Natural killer cell treated with Interleukin-12 subunit alpha and Interleukin-12 subunit beta and Interleukin-15 and Interleukin-18, amount 100 ng/mL, for 72 hours (primary cell): ENCODE measurements at places on chromosomes 4 and X. TPM values are rescaled to one million over a fixed set of nuclear protein-coding genes. Genes with fewer than 3 reads are reported as not detected.

TRIM2 gene
- not detected for total RNA-seq

KDR gene
- total RNA-seq = not detected

PPP4R3C gene
- total RNA-seq = not detected

DNA sequence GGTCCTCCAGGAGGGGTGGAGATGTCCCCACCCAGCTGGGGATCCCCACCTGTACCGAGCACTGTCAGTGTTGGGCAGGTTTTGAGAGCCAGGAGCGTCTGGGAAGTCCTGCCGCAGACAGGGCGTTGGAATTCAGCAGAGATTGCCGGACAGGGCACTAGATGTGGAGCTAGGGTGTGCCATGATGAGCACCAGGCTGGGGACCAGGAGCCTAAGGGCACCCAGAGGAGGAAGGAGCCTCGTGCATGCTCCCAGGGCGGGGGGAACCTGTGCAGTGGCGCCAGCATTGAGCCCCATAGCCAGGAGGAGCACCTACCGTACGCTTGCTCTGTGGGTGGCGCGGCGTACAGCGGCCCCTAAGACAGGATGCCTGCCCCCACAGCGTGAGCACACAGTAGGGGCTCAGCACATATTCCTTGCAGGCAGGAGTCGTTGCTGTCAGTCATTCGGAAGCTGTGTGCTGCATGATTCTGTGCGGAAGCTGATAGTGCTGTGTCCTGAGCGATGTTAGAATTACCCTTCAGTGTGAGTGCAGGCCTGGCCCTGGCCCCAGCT is 18.8 kb upstream of the TADA2B start:
- no peaks in the 10 kb centered on the region for H3K27me3 ChIP-seq
- H3K27ac ChIP-seq = no peak overlapping the region
- H3K36me3 ChIP-seq = peaks cover 11% of the 10 kb centered on the region
- peaks cover 12% of the 10 kb centered on the region for H3K4me1 ChIP-seq
- DNase-seq = no peak

GRCh38 chr4:56879996-56880395 is 27.7 kb upstream of the REST start:
- DNase-seq = no peak
- H3K4me1 ChIP-seq = peaks cover 21% of the 10 kb centered on the region
- peak overlapping the region; percentile 5 for H3K27ac ChIP-seq

DNA sequence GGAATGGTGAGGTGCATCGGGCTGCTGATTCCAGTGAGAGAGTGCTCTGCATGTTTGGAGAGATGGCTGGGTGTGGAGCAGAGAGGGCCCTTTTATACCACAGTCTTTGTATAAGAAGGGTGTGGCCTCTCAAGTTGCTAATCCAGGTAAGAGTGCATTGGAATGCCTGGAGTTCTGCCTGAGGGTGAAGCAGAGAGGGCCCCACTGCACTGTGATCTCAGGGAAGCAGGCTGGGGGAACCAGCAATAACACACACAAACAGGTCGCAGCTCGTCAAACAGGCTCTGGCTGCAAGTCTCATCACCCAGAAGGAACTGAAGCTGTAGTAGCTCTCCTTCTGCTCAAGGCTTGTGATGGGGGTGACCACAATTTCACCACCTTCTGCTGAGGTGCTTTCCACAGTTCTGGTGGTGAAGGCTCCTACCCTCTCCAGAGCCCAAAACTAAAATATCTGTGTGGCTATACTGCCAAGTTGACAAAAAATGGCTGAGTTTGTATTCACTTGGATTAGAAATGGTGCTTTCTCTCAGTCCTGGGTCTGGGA is 687.4 kb upstream of the HS3ST1 start:
- H3K27me3 ChIP-seq = no peaks in the 10 kb centered on the region
- no peak overlapping the region for H3K27ac ChIP-seq
- no peak for DNase-seq
- no peak overlapping the region for H3K4me3 ChIP-seq
- peaks cover 24% of the 10 kb centered on the region for H3K36me3 ChIP-seq
- H3K4me1 ChIP-seq = no peaks in the 10 kb centered on the region

DNA sequence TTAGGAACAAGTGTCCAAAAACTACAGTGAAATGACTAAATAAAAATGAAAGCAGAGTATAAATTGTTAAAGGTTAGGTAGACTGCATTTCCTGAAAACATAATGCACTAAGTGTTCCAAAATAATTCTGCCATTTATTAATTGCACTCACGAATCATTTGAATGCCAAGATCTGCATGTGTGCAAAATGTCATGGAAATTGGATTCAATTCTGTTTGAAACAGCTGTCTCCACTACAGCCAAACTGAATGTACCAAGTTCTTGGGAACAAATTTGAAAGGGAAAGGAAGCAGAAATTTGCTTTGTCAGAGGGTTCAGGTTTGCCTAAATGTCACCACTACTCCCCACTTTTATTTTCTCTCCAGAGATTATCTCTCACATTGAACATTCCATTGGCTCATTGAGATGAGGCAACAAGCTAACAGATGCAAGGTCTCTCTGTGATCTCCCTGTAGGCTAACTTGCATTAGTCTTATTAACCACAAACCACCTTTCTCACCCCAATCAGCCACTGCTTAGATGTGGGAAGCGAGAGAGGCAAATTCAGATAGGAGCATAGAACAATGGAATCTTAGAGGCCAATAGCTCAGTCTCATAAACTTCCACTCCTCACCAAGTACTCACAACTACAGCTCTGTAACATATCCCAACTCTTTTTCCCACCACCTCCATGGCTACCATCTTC is 226.6 kb downstream of the KDR start:
- no peaks in the 10 kb centered on the region for H3K4me1 ChIP-seq
- no peak for DNase-seq
- peaks cover 8% of the 10 kb centered on the region for H3K27me3 ChIP-seq
- no peak overlapping the region for H3K4me3 ChIP-seq

- H3K4me1 ChIP-seq = peaks cover 38% of the 10 kb centered on the region
- DNase-seq = peak; percentile 70
- H3K27ac ChIP-seq = peak overlapping the region; percentile 97
- H3K4me3 ChIP-seq = peak overlapping the region; percentile 99
- H3K36me3 ChIP-seq = peaks cover 29% of the 10 kb centered on the region
These were observed 531 bp downstream of the ZNF141 start for GRCh38 chr4:337932-338758.

- no peak for DNase-seq
- H3K27me3 ChIP-seq = peaks cover 2% of the 10 kb centered on the region
- no peak overlapping the region for H3K4me3 ChIP-seq
- no peak overlapping the region for H3K27ac ChIP-seq
These were observed 37.1 kb downstream of the EFHC2 start for GRCh38 chrX:44306356-44306755.

DNA sequence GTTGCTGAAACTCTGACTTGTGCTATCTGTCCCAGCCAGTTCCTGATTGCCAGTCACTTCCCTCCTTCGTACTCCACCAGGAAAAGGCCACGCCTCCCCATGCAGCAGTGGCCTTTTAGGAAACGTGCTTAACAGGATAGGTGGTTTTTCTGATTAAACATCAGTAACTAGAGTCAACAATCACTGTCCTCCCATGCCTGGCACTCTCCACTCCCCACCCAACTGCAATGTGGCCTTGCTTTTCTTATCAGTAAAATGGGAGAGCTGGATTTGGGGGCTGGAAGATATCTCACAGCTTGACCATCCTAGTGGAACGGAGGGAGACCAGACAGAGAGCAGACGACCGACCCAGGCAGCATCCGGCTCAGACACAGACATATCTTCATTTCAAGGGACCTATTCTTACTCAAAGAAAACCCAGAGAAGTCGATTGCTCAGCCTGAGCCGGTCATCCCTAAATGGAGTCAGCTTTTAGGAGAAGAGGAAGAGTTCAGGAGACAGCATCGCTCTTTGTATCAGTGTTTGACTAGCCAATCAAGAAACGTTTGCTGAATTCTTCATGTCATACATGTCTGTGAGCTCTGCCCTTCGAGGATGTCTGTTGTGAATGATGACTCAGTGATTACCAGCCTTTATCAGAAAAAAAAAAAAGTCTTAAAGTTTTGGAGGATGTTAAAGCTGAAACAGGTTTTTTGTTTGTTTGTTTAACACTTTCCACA is 12.7 kb upstream of the UBA6 start:
- no peak overlapping the region for H3K27ac ChIP-seq
- H3K36me3 ChIP-seq = no peaks in the 10 kb centered on the region
- DNase-seq = no peak
- peaks cover 25% of the 10 kb centered on the region for H3K4me1 ChIP-seq
- H3K4me3 ChIP-seq = no peak overlapping the region
